GM23248 (cell line): ENCODE measurements at places on chromosomes 6 and 20.

- no peak for DNase-seq
These were observed 5.6 kb downstream of the ZMYND8 start for GRCh38 chr20:47350691-47351545.

- DNase-seq = no peak
These were observed 7.5 kb upstream of the TTPAL start for GRCh38 chr20:44468044-44468782.

DNA sequence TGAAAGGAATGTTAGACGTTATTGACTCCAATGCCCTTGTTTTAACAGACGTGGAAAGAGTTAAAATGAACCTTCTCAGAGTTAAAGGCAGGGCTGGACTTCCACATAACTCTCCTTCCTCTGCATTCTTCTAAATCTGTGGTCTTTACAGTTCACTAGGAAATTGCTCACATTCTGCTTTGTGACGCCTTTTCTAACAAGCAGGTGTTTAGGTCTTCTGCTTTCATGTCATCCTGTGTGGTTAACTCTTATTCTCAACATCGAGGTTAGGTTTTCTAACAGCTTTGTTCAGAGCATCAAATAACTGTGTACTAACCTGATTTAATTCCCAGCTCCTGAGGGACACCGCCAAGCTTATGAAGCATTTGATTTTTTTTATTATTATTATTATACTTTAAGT, 81.3 kb upstream of the NT5E start:
- DNase-seq = no peak

- no peak for DNase-seq
These were observed 42.2 kb downstream of the B4GALT5 start for GRCh38 chr20:49671433-49671832.

GRCh38 chr6:122476131-122476530, 4.5 kb upstream of the SERINC1 start:
- DNase-seq = peak; percentile 49

- DNase-seq = no peak
These were observed 12.0 kb upstream of the GRM4 start for GRCh38 chr6:34157851-34158250.

DNA sequence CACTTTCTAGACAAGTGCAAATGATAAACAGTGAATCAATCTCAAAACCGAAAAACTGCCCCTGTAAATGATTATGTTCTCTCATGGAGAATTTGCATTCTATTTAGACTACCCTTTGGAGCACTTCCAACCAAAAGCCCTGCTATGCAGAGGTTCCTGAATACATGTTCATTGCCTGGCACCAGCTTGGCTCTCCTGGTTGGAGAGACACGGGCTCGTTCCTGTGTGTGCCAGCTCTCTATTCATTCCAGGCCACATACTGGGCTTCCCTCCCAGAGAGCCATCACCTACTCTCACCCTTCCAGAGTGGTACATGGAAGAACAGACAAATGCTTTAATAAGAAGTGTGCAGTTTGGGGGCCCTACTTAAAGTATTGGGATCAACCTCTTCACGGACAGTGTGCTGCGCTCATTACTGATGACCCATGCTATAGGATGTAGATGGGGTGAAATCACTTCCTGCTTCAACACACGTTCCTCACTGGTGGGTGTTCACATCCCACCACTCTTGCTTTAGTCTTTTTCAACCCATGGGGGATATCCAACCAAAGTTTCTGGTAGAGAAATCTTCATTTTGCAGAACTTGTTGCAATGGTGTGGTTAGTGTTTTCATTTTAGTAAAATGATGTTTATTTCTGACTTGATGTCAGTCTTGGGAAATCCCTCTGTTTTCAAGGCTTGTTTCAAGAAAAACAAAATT, 38.5 kb upstream of the NAA20 start:
- no peak for DNase-seq

GRCh38 chr6:16441262-16441661, 202.9 kb downstream of the GMPR start:
- DNase-seq = no peak

DNA sequence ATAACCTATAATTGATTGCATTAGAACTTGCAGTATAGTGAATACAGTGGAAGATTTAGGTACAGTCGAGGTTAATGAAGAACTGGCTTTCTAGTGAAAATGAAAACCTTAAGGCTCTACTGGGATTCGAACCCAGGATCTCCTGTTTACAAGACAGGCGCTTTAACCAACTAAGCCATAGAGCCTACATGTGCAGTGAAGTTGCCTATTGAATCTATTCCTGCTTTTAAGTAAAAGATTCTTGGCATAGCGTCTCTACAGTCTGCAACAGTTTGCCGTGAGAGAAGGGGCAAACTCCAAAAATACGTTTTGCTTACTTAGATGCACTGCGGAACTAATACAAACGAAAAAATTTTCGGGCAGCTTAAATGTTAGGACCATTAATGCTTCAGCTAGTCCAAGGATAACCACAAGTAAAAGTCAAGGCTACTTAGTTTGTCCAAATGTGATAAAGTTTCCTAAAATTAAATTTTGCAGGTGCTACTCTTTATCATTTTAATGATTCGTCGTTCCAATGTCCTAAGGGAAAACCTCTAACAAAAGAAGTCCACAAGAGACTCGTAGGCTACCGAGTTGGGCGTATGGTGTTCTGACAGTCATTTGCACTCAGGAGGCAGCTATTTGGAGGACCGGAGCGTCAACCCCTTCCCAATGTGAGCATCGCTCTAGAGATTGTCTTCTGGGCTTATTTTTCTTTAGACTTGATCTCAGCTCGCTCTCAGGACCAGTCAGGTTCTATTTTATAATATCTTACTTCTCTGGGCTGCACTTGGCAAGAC, 31.3 kb upstream of the ZSCAN23 start:
- peak; percentile 78 for DNase-seq

DNA sequence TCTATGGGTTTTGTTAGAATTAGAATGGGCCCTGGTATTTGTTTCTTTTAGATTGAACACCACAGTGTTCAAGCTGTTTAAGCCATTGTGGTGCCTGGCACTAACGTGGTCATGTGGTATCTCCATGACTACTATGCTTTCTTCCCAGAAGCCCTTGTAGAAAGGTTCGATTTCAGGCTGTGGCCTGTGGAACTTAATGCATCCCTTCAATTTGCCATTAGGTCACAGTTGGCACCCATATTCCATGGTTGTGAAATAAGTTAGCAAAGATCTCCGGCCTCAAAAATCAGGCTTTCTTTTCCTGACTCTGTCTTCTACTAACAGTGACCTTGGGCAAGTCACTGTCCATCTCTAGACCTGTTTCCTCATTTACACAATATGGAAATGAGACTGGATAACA, 31.3 kb upstream of the AAR2 start:
- no peak for DNase-seq

GRCh38 chr6:17361013-17361412, 32.4 kb upstream of the CAP2 start:
- DNase-seq = no peak

GRCh38 chr6:41608443-41609151, 29.7 kb upstream of the MDFI start:
- no peak for DNase-seq

GRCh38 chr20:17227219-17227575, 357 bp downstream of the PCSK2 start:
- DNase-seq = peak; percentile 9

DNA sequence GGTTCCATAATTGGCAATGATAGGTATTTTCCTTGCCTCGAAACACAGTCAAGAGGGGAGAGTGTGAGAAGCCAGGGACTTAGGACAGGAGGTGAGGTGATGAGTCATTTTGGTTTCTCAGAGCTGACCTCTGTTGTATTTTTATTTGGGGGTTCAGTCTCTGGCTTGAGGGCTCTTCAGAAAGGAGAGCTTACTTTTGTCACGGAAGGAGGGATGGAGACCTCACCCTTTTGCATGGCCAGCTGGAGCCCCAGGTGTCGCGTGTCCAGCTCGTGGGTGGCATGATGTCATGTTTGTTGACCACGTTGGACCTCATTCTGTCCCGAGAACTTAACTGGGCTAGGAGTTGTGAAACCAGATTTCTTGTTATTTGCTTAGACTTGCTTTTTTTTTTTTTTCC, 293.9 kb downstream of the QKI start:
- no peak for DNase-seq

- DNase-seq = peak; percentile 15
These were observed 233.4 kb downstream of the UST start for GRCh38 chr6:148980234-148980633.

DNA sequence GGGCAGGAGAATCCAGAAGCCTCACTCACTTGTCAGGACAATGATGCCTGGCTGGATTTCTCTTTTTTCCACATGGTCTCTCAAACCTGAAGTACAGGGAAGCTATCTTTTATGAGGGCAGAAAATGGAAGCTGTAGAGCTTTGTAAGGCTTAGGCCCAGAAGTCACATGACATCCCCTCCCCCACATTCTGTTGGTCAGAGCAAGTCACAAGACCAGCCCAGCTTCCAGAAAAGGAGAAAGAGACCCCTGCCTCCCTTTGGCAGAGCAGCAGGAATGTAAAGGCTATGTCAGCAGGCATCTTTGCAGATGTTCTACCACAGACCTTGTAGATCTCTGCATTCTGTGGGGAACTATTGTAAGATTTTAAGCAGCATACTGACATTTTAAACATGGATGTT, 245.5 kb downstream of the SLC35F1 start:
- DNase-seq = no peak

DNA sequence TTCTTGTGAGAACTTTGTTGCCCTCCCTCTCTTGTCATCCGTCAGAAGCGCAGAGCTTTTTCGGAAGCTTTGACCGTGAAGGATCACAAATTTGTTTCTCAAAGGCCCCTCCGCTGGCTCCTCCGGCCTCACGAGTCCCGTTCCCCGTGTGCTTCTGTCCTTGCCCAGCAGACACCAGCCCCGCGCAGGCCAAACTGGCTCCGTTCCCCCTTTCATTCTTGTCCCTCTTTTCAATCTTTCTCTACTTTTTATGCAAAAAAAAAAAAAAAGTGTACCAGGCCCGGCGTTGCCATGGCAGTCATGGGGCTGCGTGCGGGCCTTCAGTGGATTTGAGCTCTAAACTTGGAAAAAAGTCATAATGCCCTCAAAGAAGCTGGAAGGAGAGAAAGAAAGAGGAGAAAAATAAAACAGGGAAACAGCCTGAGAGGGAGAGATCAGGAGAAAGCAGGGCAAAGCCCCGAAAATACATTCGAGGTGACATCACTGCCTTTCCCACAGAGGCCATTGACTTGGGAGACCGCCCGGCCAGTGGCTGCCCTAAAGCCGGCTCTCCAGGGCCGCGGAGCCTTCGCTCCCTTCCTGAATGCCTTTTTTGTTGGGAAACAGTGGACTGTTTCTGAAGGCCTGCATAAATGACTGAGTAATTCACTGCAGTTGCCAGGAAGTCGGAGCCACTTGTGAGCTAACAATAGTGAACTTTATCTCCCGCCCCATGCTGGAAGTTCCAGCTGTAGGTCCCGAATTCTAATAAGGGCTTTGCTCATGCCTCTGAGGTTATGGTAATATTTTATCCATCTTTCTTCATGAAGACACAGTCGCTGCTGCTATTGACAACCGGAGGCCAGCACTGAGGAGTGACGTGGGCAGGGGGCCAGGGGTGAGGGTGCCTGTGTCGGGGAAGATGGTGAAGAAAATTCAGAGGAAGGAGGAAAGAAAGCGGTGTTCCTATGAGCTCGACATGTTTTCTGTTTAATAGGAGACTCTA, 670.9 kb downstream of the QKI start:
- peak; percentile 2 for DNase-seq

DNA sequence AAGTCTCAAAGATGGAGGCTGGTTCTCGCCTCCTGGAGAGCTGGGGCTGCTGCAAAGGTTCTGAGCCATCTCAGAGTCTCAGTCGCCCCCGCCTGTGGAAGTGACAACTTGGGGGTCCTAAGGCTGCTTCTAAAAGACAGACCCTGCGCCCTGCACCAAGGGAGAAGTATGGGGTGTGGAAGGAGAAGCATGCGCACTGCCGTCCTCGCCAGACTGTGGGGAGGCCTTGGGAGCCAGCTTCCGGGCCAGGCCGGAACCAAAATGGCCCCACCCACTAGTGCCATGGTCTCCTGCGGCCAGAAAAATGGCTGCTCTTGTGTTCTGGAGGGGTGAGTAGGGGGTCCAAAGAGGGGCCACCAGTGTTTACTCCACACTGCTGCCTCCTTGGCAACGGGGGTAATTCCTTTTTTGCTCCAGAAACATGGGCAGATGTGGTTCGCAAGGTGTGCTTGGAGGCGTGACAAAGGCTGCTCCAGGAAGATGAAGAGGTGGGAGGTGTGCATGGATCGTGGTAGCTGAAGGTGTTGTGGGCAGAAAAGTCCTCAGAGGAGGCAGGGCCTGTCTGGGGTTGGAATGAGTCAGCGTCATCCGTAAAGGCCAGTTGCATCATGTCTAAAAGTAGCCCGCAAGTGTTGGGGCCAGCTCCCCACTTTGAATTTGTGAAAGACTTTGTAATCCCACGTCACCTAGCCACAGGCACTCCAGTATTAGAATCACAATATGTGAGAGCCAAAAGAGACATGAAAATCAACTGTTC, 329.8 kb upstream of the SOX4 start:
- DNase-seq = no peak

- DNase-seq = no peak
These were observed 215.9 kb downstream of the DOK5 start for GRCh38 chr20:54691327-54691726.

- DNase-seq = no peak
These were observed 195.4 kb upstream of the RUNX2 start for GRCh38 chr6:45132658-45133294.

GRCh38 chr6:137975188-137975940, 108.3 kb downstream of the TNFAIP3 start:
- DNase-seq = peak; percentile 50

DNA sequence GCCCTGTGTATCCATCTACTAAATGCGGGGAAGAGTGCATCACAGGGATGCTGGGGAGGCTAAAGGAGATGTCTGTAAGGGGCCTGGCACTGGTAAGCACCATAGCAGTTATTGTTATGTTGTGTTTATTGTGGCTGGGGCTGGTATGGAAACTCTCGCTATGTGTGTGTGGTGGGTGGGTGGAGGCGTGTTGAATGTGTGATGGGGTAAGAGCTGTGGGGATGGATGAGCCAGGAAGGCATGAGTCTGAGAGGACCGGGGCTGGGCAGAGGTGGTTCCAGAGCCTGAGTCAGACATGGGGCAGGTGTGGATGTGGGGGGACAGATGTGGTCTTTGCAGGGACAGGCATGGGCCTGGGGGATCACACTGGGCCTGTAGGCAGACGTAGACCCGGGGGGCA, 88.1 kb downstream of the GRM4 start:
- DNase-seq = peak; percentile 15

DNA sequence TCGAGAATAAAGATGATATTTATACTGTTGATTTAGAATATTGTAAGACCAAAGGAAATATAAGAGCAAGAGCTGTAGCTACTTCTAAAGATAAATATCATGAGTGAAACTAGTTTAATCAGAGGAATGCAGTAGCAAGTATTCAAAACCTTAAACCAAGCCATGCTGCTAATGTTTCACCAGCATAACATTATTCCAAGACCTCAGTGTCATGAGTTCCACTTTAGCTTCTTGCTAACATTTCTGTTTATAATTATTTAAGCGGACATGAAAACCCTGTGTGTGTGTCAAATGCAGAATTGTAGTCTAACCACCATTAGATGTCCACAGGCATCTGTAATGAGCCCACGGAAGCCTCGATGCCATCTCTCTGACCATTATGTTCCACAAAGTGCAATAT, 752.6 kb upstream of the MARCKS start:
- DNase-seq = no peak
